ENCODE measurements at places on chromosomes 6 and 20.

GRCh38 chr6:159038914-159039884 lies 5.6 kb downstream of the TAGAP start:
- peak; percentile 10 for DNase-seq

DNA sequence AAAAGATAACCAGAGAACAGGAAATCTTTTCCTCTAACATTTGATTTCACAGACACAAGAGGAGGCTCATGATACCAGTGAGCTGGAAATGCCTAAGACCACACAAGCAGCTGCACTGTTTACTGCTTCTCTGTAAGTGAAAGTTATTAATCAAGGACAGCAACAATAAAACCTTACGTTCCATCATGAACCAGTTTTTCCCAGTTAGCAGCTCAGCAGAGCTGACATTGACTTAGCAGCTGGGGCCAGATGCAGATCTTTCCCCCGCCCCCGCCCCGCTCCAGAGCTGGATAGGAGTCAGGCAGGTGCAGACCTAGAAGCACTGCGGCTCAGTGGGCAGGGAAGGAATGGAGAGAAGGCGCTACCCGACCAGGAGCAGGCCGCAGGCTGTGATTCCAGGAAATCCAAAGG lies 275.2 kb downstream of the GMDS start:
- DNase-seq, result no peak

DNA sequence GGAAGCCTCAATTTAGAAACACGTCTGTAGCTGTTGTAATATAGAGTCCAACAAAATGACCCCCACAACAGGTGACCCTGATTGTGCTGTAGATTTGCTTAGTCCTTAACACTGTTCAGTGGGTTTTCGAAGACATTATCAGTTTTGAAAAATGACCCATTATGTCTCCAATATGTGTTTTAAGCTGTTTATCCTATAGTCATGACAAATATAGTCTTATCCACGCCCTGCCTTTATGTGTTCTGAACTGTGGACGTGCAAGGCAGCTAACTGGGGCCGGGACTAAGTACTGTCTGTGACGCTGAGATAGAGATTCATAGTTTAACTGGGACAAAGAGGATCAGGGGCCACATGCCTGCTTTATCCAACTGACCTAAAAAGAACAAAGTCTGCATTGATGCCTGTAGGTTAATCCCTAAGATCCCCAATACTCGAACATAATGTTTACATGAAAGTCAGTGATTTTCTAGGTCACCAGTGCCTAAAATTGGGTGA lies 192.4 kb downstream of the CD83 start:
- DNase-seq, result no peak

DNA sequence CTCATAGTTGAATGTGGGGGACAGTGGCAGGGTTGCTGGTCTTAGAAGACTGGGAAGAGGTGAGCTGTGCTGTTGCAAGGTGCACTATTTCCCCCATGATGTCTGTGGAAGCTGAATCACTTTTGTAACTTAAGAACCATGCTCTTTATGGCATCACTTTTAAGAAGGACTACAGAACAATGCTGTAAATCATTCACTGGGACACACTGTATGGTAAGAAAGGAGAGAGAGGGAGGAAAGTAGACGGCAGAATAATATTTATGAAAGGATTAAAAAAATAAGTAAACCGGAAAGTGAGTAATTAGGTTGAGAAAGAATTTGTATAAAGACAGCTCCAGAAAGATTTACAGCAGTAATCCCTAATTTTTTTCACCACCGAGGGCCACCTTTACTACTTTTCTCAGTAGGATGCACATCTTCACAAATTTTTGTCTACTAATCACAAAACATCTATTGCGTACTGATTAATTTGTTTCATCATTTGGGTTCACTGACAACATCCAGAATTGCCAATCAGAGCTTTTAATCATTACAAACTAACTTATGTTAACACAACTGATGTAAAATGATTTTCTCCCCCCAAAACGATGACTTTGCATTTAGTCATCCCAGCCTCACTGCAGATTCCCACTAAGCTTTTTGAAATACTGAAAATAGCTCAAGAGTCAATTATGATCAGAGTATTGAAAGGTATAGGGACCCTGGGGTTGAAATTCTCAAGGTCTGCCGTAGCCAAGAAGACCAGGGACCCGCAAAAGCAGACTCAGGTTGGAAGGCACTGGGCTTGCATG lies 560.7 kb upstream of the NOX3 start:
- DNase-seq, result no peak

DNA sequence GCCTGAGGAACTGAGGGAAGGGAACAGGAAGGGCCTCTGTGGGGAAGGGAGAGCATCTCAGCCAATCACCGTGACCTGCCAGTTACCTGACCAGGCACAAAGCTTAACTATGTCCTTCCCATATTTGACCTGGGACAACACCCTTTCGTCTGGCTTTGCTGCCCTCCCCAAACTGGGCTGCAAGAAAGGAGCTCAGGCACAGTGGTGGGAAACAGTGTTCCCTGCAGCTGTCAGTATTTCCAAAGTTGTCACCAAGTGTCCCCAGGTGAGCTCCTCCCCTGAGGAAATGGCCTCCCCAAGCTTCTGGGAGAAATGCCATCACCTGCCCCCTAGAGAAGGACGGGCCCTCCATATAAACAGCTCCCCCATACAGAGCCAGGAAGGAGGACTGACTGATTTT lies 17.9 kb downstream of the NCR2 start:
- DNase-seq, result no peak

DNA sequence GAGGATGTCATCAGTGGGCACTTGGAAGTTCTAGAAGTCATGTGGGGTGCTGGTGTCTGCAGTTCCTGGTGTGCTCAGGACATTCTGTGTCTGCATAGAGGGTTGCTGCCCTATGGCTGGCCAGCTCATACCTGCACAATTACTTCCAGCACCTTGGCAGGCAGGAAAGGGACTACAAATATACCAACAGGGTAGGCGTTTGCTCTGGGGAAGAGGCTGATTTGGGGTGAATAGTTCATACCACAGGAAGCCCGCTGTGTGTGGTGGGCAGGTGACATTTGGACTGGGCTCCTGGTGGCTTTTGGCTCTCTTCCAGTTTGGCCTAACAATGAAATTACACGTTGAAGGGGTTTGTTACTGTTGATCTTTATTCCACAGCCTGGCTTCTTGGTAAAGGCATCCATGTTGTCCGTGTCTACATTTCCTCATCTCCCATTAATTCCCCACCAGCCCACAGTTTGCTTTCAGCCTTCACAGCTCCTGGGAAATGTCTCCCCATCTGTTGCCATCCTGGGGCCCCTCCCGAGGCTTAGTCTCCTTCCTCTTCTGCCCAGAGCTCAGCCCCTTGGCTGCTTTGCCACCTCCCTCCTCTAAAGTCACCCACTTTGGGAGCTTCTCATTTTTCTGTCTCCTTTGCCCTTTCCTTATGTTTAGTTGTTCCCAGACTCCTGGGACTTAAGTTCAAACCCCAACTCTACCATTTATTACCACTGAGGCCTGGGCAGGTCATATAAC lies 88.1 kb downstream of the RSPH3 start:
- DNase-seq, result no peak

- no peak for DNase-seq
Measured at GRCh38 chr20:57075181-57075580, 191.3 kb downstream of the BMP7 start.

GRCh38 chr6:123589317-123589716 lies 47.4 kb downstream of the TRDN start:
- no peak for DNase-seq

DNA sequence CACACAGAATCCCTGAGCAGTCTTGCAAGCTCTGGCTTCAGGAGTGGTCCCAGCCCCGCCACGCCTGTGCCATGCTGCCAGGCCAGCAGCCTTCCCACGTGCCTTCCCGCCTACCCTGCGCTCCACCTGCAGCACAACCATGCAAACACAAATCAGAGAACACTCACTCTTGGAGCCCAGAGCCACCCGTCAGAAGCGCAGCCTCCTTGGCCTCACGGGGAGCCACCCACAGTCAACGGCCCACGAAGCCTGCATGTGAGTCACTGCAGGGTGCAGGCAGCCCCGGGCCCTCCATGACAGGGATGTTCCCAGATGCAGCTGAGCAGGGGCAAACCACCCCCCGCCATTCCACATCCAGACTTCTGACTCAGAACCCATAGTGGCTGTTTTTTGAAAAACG lies 217.0 kb downstream of the DLL1 start:
- no peak for DNase-seq

- DNase-seq, result no peak
Measured at GRCh38 chr6:137051790-137052472, 7.2 kb upstream of the IL20RA start.

GRCh38 chr6:63349401-63349800 lies 29.6 kb upstream of the LGSN start:
- DNase-seq, result no peak

- DNase-seq, result no peak
Measured at GRCh38 chr6:42450477-42451332, 1.0 kb downstream of the TRERF1 start.

DNA sequence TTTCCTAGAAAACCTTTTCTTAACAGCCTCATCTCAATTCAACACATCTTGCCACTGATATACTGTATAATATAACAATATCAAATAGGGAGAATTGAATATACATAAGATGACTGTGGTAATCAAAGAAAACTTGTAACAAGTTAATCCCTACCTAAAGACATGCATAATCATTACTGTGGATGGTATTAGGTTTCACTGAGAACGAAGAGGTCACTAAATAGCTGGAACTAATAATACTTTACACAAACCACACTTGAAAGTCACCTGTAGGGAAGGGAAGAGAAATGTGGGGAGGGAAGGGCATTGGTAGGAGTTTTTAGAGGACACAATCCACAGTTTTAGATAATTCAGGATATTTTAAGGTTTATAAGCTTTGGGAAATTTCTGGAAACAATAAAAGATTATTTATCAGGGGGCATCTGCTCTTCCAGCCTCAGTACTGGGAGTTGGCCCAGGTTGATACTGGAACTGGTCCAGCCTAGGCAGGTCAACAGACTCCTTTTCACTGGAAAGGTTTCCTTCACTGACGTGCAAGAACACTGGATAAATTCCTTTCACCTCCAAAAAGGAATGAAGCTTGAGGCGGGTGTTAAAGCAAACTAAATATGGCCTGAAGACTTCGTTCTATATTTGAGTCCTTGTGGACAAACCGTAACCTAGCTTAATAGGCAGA lies 44.0 kb downstream of the MAP7 start:
- no peak for DNase-seq
